ENCODE measurements at places on chromosomes 3 and 15.

GRCh38 chr15:84982301-84982920 lies 755 bp downstream of the PDE8A start:
- DNase-seq: no peak

DNA sequence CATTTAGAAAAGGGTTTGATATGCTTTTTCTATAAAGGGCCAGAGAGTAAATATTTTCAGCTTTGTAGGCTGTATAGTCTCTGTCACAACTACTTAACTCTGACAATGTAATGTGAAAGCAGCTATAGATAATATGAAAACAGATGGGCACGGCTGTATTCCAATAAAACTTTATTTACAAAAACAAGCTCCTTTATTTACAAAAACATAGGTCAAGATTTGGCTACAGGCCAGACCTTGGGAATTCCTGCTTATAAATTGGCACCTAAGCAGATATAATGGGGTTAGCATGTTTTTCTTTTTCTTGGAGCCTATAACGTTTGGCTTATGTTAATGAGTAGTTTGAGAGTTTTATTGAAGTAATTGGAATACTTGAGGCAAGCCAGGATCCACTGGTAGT lies 119.4 kb upstream of the CGNL1 start:
- DNase-seq: no peak

DNA sequence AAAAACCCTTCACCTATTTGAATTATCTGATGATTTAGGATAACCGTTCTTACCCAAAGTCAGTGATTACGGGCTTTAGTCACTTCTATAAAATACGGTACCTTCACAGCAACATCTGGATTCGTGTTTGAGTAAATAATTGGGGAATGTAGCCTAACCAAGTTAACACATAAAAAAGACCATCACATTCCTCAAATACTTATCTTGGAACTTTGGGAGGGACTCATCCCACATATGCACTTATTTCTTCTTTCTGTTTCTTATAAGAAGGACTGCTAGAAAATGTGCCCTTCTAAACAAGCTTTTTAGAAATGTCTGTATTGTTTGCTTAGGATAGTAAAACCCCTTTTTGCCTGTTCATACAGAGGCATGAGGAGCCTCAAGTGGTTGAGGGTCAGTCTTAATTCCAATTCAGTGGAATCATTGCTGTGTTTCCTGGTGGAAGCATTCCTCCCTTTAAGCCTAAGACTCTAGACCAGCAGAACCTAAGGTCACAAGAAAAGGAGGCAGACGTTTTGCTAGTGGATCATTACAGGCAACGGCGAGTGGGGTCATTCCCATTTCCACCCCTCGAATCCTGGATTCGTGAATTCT lies 67.5 kb downstream of the TMEM44 start:
- no peak for DNase-seq

DNA sequence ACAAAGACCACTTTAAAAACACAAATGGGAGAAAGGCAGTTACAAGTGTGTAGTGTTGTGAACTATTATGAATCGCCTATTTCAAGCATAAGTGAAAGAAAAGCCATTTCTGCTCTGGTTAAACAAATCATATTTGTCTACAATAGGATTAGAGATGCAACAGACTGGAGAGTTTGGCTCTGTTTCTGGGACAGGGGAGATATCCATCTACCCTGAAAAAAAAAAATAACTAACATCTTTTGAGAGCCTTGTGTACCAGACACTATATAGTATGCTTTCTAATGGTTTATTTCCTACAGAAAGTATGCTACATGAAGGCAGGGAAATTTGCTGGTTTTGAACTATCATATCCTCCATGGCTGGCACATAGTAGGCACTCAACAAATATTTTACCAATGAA lies 106.7 kb upstream of the FHIT start:
- no peak for DNase-seq

- no peak for DNase-seq
These were observed 77.2 kb downstream of the TP63 start for GRCh38 chr3:189708375-189708774.

- DNase-seq: no peak
These were observed 55.4 kb downstream of the ATP13A4 start for GRCh38 chr3:193499136-193499770.

DNA sequence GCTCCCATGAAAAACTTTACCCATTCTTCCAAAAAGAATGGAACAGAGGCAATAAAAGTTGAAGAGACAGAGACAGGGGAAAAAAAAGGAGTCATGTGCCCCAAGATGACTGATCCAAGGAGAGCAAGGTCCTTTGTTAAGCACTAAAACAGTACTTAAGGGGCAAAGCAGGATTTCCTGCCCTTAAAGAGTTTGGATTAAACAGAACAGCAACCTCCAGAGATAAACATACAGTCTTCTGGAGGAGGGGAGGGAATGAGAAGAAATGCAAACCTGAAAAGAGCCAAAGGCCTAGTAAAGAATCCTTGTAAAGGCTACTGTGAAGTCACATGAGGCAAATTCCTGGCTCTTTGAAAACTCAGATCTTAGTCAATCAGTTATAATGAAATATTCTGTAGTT lies 38.2 kb downstream of the SHQ1 start:
- no peak for DNase-seq

DNA sequence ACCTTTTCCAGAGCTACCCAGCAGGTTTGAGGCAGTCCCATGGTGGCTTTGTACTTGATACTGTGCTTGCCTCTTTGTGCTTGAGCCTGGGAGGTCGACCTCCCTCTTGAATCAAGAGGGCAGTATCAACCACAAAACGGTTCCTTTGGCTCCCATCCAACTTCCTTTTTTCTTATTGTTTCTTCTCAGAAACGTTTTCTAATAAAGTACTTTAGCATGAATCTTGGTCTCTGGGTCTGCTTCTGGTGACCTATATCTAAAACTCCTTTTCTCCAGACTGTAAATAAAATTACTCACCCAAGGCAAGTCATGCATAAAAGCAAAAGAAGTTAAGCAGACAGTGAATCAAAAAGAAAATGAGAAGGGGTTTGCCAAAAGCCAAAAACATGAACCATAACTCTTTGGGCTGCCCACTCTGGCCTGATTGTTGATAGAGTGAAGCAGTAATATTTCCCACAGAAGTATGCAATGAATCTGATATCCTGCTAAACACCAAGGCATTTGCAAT lies 112.2 kb upstream of the SLC4A7 start:
- no peak for DNase-seq

- no peak for DNase-seq
These were observed 13.8 kb downstream of the PTPN9 start for GRCh38 chr15:75565062-75565970.

DNA sequence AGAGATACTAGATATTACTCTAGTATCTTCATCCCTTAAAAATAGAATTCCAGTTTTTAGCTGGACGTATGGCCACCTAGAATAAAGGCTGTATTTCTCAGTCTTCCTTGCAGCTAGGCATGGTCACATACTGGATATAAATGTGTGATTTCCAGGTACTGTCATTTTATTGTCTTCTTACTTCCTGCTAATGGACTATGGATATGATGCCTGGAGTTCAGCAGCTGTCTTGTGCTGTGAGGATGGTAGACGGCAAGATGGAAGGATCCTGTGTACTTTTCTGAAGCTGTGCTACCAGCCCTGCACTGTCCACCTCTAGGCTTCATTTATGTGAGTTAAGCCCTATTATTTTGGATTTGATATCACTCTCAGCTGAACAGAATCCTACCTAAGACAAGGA lies 83.4 kb downstream of the EBLN2 start:
- no peak for DNase-seq
